ENCODE measurements at places on chromosomes 4 and X. TPM values are rescaled to one million over a fixed set of nuclear protein-coding genes. Genes with fewer than 3 reads are reported as not detected.

The FGA gene
- not detected for total RNA-seq

- H3K27me3 ChIP-seq: no peaks in the 10 kb centered on the region
- peaks cover 2% of the 10 kb centered on the region for H3K4me1 ChIP-seq
- no peak overlapping the region for H3K4me3 ChIP-seq
These were observed 34.0 kb downstream of the VEGFC start for GRCh38 chr4:176758731-176759130.

DNA sequence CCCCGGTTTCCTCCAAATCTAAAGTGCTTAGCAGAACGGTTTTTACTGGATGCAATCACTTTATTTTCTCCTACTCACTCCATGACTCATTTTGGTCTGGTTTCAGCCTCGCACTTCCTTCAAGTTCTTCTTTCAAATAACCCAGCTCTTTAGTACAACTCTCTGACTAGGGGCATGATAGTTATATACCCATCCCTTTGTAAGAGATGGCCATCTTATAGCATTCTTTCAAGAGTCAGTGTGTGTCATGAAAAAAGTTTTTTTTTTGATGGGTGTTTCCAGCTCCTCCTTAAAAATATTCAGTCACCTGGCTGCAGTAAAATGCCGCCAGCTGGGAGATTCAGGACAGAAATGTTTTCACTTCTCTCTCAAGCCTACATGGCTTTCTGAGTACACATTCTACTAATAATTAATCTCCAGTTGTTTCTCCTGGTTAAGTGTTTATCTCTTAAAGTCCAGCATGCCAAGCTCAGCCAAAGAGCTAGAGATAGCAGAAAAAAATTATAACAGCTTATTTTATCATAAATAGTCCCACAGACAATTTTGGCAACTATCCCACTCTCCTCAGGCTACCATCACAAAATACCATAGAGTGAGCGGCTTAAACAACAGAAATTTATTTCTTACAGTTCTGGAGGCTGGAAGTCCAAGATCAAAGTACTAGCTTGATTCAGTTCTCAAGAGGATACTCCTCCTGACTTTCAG is 139.3 kb downstream of the GASK1B start:
- no peak overlapping the region for H3K27ac ChIP-seq
- no peaks in the 10 kb centered on the region for H3K36me3 ChIP-seq
- H3K27me3 ChIP-seq: no peaks in the 10 kb centered on the region
- H3K4me3 ChIP-seq: no peak overlapping the region
- no peaks in the 10 kb centered on the region for H3K4me1 ChIP-seq
- no peak for DNase-seq

DNA sequence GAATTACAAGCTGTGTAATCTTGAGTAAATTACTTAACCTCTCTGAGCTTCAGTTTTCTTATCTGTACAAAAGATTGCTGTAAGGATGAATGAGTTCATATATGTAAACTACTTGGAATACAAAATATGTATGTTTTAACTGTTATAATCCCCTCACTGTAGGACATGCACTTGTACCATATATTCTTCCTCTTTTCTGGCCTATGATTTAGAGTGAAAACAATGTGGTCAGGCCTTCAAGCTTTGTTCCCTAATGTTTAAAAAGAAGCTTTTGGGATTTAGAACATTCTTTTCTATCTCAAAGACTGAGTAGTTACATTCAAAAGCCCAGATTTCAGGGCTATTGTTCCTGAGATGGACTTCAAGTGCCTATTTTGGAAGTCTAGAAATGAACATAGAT is 26.7 kb upstream of the GPRIN3 start:
- no peaks in the 10 kb centered on the region for H3K36me3 ChIP-seq
- H3K27me3 ChIP-seq: no peaks in the 10 kb centered on the region
- no peak for DNase-seq

- H3K4me1 ChIP-seq: no peaks in the 10 kb centered on the region
- H3K27me3 ChIP-seq: no peaks in the 10 kb centered on the region
- H3K4me3 ChIP-seq: no peak overlapping the region
- H3K36me3 ChIP-seq: no peaks in the 10 kb centered on the region
These were observed 2.8 kb upstream of the BEX3 start for GRCh38 chrX:103373581-103373980.

DNA sequence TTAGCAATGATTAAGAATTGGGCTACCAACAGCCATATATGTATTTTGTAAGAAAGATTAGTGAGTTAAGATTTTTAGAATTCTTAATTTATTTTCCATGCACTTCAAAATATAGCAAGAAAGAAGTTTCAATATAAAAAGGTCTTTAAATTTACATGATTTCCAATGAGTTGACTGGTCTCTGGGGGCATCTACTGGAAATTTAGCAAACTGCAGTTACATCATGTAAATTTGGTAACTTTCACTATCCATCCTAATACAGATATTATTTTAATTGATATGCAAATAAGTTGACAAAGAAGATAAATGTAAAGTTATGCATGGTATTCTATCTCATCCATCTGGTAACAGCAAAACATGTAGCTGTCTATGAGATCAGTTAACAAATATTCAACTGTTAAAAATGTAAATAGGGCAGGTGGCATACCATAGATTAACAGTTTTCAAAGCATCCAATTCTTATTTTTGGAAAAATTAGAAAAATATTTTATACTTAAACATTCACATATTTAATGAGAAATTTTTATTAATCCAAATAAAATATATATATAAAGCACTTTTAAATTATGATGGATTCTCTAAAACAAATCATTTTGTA is 29.1 kb downstream of the TTC29 start:
- no peak overlapping the region for H3K4me3 ChIP-seq
- no peaks in the 10 kb centered on the region for H3K36me3 ChIP-seq
- DNase-seq: no peak

DNA sequence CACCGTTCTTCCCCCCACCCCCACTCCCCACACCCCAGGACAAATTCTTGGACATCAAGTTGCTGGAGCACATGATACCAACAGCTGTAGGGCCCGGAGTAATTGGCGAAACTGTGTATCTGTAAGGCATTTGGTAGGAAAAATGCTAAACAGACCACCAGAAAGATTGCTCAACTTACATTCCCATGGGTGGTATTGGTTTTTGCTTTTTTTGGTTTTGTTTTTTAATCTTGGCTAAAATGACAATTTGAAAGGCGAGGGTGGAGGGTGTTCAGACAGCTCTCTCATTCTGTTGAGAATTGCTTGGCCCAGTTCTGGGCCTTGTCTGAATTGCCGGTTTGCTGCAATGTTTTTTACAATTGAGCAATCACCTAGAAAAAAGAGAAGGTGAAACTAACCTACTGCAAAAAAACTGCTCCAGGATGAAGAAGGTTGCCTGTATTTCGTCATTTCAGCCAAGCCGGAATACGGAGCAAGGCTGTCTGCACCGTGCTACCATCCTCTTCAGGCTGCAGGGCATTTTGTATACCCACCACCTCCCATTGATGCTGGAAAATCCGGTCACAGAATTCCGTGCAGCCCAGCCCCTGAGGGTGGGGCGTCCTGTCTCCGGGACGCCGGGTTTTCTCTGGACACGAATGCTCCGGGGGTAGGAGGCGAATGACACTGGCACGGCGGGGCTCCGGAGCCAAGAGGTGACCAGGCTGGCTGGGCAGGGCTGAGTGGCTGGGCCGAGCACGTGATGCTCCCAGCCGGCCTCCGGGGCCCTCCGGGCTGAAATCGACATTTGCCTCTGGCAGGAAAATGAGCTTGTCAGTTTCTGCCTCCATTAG is at the start of gene CLCN4:
Gene CLCN4, plus strand, starts transcription at position 777 of the 833 bp plus-strand sequence. CDS start 28,058 bp downstream, outside the sequence.
- peak within 1 kb of the TSS; percentile 35 for H3K27ac ChIP-seq
- DNase-seq: peak; percentile 30
- no peak within 1 kb of the TSS for H3K4me3 ChIP-seq
- peaks cover 2% of the 10 kb centered on the region for H3K4me1 ChIP-seq
- H3K36me3 ChIP-seq: no peaks in the 10 kb centered on the region
